NCI-H2081 treated with DMSO at 0.1 percent for 48 hours (cell line): ENCODE measurements at places on chromosomes 6 and 20.

GRCh38 chr6:140857739-140858380 lies 1274.9 kb upstream of the GJE1 start:
- DNase-seq, result no peak

DNA sequence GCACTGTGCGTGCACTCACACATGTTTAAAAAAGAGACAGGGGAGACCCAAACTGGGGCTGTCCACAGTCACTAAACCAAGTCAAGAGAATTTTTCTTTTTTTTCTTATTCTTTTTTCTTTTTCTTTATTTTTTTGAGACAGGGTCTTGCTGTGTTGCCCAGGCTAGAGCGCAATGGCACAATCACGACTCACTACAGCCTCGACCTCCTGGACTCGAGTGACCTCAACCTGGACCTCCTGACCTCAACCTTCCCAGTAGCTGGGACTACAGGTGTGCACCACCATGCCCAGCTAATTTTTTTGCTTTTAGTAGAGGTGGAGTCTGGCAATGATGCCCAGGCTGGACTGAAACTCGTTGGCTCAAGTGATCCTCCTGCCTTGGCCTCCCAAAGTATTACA lies 89.4 kb upstream of the NFATC2 start:
- no peak for DNase-seq

- DNase-seq, result peak; percentile 47
Observed at GRCh38 chr20:45963059-45964005, 8.7 kb downstream of the ZNF335 start.

- DNase-seq, result no peak
Observed at GRCh38 chr6:12001706-12002435, 10.2 kb upstream of the HIVEP1 start.

GRCh38 chr6:168925671-168926070 lies 328.0 kb downstream of the THBS2 start:
- DNase-seq, result no peak

DNA sequence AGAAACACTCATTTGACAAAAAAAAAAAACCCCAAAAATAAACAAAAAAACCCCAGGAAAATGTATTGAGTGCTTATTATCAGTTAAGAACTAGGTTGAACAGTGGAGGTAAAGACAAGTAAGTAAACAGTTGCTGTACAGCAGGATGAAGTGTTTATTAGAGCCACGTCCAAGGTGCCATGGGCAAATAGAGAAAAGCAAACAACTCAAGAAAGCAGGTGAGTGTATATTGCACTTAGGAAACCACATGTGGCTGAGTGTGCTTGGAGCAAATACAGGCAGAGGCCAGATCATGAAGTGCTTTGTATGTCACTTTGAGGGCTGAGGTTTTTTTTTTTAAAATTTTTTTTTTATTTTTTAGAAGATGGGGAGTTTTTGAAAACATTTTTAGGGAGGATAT lies 98.3 kb downstream of the MACROD2 start:
- DNase-seq, result peak; percentile 81

DNA sequence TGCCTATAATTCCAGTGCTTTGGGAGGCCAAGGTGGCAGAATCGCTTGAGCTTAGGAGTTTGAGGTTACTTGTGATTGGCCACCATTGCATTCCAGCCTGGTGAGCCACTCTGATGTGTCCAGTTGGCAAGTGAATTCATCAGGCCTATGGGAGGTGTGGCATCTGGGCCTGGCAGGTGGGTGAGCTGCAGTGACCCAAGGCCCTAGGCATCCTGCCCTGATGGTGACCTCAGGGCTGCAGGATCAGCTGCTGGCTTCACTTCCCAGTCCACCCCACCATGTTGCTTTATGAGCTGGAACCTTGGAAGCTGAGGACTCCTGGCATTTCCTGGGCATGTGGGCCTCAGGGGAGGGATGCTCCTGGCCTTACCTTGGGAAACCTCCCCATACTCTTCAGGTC lies 20.5 kb downstream of the RSPH9 start:
- no peak for DNase-seq

GRCh38 chr6:159036673-159037072 lies 8.1 kb downstream of the TAGAP start:
- DNase-seq, result no peak

DNA sequence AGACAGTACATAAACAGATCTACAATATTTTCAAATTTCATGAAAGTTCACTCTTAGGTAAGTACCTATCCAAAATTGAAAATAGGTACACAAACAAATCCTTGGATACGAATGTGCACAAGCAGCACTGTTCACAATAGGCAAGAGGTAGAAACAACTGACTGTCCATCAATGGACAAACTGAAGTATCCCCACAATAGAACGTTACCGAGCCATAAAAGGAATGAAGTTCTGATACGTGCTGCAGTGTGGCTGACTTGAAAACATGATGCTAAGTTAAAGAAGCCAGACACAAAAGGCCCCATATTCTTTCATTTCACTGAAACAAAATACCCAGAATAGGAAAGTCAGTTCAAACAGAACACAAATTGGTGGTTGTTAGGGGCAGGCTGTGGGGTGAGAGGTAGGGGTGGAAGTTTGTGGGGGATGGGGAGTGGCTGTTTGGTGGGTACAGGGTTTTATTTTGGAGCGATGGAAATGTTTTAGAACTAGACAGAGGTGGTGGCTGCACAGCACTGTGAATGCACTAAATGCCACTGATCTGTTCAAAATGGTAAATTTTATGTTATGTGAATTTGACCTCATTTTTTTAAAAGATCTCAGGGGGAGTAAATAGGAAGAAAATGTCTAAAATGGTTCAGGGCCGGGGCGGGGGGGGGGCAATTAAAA lies 89.5 kb downstream of the ZMYND8 start:
- no peak for DNase-seq

DNA sequence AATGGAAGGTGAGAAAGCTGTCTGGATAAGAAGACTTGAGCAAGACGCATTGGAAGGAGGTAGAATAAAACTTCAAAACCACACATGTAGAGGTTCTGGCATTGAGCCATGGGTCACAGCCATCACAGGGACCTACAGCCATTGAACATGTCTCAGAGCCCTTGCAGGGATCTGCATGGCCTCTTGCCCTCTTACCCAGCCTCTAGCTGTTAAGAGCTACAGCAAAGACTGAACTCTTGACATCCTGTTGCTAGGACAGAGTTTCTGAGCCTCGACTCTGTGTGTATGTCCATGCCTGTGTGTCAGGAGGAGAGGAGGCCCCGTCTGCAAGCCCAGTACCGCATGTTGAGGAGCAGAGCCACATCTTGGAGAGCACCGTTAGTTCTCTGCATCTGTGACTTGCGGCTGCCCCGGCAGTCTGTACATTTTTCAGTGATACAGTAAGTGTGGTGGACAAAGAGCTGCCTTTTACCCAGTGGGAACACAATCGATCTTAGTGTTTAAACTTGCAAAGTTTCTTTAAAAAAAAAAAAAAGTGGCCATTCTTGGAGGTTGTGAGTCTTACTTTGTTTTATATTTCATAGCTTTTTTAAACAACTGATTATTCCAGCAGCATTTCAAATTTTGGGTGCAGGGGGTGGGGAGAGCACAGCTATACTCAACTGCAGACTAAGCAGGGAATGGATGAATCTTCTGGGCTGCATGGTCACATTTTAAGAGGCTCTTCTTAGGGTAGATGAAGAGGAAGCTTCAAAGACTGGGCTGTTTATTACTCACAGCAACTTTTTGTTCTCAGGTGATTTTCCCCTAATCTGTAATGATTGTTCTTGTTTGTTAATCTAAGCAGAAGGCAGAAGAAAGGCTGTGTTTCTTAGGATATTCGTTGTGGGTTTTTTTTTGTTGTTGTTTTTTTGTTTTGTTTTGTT lies 88.5 kb downstream of the TBC1D7 start:
- DNase-seq, result no peak

GRCh38 chr6:62465206-62465605 lies 179.2 kb upstream of the KHDRBS2 start:
- no peak for DNase-seq

- DNase-seq, result no peak
Observed at GRCh38 chr20:49584418-49585382, 16.8 kb upstream of the PTGIS start.

DNA sequence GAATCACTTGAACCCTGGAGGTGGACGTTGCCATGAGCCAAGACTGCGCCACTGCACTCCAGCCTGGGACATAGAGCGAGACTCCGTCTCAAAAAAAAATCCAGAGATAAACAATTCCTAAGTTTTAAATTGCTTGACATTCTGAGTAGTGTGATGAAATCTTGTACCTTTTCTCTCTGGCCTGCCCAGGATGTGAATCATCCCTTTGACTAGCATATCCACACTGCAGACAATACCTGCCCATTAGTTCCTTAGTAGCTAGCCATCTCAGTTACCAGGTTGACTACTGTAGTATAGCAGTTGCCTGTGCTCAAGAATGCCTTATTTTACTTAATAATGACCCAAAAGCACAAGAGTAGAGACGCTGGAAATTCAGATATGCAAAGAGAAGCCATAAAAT lies 2.8 kb downstream of the ZFP57 start:
- DNase-seq, result no peak

GRCh38 chr20:32201296-32201976 lies 6.1 kb downstream of the PLAGL2 start:
- DNase-seq, result no peak

DNA sequence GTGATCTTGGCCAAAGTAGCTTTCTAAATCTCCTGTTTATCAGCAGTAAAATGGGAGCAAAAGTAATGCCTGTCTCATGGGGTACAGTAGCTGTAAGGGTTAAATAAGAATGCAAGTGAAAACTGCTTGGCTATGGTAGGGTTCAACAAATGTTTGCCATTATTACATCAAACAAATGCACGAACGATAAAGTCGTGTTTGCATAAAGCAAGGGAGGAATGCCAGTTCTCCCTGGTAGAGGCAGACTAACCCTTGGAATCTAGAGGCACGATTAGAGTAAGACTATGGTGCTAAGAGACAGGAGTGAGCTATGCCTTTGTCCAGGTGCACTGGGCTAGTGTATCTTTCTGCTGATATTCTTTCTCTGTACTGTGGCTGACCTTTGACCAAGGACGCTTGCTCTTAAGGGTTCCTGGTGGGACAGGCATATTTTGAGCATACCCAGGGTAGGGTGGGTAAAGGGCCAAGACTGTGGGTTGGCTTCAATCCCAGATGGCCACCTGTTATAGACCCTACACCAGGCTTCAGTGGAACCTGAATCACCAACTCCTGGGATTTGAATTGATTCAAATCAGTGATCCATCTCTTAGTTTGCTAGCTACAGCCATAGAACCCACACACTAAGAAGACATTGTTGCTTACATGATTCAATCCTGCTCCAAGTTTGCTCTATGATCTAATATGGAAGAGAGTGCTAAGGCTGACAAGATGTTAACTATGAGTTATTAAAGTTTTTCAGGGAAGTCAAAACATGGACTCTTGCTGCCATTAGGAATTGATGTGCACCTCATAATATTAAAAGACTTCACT lies 139.9 kb downstream of the CCDC170 start:
- no peak for DNase-seq
